ENCODE measurements at places on chromosomes 3 and 15.

DNA sequence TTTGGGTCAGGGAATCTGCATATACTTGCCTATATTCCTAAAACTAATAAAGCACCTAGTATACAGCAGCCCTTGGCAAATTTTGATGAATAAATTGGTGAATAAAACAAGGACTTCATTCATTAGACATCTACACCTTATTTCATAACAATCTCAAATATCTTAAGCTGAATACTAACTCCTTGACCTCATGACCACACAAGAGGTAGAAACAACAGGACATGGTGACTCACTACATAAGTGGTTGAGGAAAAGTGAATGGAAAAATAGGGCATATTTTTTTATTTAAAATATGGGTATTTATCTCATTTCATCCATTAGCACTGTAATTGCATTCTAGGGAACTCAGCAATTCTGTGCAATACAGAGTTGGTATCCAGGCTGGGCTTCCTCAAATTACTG, 7.8 kb upstream of the STAC start:
- DNase-seq, result no peak

- DNase-seq, result no peak
These were observed 17.1 kb downstream of the LIMD1 start for GRCh38 chr3:45611628-45612081.

- no peak for DNase-seq
These were observed 110.7 kb upstream of the C2CD4B start for GRCh38 chr15:62275831-62276230.

GRCh38 chr15:101049282-101049681, 130.1 kb downstream of the LRRK1 start:
- DNase-seq, result no peak

DNA sequence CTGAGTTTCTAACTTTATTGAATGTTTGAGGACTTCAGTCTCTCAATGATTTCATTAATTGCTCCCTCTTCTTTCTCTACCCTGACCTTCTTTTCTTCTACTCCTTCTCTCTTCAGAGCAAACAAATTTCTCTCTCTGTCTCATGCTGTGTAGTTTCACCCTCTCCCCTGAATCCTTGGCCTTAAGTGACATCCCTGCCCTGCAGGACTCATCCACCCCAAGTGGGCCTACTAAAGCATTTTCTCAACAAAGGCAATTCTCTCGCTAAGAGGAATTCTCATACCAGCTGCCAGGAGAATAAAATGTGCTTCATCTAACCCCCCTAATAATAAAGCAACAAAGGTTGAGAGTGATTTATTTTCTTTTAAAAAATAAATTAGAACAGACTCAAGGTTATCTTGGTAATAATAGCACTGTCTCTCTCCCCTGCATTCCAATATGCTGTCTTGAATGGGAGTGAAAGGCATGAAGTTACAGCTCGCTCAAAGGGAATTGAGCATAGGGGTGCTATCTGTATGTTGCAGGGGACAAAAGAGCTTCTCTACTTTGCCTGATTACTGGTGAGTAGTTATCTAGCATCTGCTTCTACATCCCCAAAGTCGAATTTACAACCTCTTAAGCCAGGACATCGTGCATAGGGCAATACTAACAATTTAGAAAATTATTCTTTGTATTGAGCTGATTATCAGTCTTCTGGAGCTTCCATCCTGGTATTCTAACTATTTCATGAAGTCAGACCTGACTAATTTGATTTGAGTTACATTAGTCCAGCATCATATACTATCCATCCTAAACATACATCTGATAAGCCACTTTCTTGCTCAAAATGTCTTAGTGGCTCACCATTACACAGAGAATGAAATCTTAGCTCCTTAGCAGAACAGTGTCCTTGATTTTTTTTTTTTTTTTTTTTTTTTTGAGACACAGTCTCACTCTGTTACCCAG, 76.9 kb upstream of the DNAJC19 start:
- no peak for DNase-seq

DNA sequence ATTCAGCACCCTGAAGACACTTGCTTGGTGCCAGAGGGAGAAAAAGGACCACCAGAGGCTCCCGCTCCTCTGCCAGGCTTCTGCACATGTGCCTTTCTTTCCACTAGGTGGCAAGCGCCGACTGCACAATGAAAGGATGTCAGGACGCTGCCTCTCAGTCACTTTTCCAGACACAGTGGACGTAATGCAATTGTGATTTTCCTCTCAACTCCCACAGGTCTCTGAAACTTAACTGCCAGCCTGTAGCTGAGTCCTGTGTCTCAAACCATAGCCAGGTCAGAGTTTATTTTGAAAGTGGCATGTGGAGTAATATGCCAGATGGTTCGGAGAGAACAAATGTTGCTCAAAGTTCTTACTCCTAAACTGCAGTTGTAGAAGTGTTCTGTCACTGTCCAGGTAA, 162.9 kb downstream of the ITPR1 start:
- DNase-seq, result no peak

DNA sequence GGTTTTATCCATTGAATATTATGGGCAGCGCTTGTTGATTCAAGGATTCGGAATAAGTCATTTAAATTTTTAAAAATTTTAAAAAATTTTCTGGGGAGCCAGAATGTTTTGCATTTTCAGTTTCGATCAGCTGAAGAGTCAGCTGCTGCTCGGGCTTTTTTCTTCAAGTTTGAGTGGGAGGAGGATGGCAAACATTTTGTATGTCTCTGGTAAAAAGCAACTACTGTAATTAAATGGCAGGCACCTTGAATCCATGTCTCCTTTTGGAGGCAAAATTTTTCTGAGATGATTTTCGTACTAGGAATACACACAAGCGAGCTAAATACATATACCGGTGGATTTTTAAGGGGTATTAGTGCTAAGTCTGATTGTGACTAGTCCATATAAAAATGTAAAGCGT, 612 bp downstream of the C3orf38 start:
- DNase-seq, result no peak

DNA sequence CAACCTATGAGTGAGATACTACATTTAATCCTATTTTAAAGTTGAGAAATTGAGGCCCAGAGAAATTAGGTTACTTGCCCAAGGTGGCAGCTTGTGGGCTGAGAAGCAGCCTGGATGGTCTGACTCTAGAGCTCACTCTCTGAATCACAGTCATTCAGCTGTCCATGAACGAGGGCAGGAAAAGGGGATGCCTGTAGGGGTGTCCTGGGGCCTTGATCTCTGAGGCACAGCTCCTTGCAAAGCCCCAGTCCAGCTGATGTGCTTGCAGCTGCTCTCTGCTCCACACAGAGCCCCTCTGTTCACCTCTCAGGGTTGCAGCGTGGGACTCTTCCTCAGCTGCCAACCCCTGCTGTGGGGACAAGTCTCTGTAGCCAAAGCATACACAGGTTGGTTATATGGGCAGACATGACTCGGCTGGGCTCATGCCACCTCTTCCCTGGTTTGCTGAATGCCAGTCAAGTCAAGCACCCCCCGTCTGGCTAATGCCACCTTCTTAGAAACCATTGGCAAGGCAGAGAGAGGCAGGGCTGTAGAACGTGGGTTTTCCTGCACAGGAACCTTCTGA, 56.8 kb downstream of the GASK1A start:
- no peak for DNase-seq

GRCh38 chr3:42043099-42043813, 47.9 kb upstream of the TRAK1 start:
- DNase-seq, result no peak

DNA sequence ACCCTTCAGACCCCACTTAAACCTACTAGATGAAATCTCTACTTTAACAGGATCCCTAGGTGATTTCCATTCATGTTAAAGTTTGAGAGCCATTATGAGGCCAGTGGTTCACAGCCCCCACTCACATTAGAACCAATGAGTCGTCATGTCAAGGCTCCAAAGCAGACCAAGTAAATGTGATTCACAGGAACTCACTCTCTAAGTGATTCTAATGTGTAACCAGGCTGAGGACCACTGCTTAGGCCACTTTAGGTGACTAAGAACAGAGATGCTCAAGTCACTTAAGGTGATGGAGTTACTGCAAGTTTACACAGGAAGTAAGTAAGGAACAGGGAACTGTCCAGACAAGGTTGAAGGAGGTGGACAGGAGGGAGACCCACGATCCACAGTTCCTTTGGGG, 7.7 kb downstream of the GALNT15 start:
- DNase-seq, result no peak

- no peak for DNase-seq
These were observed 60.0 kb downstream of the PIK3CB start for GRCh38 chr3:138774529-138775253.
